ENCODE measurements at places on chromosomes 13 and 19. TPM values are rescaled to one million over a fixed set of nuclear protein-coding genes. Genes with fewer than 3 reads are reported as not detected.

DNA sequence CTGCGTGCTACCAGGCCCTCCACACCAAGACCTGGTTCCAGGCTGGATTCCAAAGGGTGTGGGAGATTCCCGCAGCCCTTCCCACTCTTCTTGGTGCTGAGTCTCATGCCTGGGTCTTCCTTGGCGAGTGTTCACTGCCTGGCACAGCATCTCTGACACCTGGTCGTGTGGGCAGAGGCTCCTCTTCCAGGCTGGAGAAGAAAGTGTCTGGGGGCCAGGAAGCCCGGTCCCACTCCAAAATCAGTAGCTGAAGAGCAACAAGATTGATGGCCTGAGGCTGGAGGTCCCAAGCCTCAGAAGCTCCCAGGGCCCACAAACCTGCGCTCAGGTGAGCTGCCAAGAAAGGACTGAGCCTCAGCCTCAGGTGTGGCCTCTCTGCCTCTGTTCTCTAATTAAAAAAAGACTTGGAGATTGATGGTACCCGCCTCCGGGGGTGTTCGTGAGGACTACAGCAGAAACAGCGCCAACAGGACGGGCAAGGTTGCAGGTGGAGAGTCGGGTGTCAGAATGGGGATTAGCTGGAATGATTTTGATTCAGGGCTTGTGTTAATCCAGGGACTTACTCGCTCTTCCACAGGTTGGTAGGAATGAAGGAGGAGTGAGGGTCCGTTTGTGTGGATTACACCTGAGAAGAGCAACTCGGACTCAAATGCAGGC, 217.5 kb downstream of the TEX29 start:
- no peaks in the 10 kb centered on the region for H3K36me3 ChIP-seq
- no peak overlapping the region for H3K27ac ChIP-seq
- H3K27me3 ChIP-seq = peaks cover 50% of the 10 kb centered on the region

DNA sequence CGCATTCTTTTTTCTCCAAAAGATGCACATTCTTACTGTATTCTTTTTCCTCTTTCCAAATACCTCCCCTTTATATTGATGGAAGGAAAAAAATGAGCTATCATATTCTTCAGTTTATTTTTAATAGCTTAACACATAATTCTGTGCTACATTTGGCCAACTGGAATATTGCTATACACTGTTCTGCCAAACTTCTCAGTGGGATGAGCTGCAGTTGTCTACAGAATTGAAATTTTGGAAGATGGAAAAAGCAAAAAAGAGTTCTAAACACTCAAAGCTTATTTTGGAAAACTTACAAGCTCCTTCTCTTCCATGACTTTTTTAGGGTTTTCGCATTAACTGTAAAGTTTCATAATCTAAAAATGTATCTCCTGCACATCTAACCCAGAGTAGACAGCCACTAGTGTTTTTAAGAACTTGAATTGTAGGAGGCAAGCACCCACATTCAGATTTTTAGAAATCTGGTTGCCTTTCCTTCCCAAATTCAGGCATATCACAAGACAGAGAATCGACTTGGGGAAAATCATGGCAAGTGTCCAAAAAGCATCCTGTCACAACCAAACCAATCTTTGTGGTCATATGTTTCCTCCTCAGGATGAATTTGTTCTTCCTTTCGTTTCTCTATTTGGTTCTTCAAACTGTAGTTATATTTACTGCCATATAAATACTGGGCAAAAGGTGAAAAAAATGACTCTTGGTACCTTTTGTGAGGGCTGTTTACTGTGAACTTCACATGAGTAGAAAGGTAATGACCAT, 111.4 kb upstream of the FRY start:
- no peak overlapping the region for H3K4me3 ChIP-seq
- H3K27ac ChIP-seq = no peak overlapping the region
- no peaks in the 10 kb centered on the region for H3K4me1 ChIP-seq
- DNase-seq = no peak
- no peaks in the 10 kb centered on the region for H3K27me3 ChIP-seq

DNA sequence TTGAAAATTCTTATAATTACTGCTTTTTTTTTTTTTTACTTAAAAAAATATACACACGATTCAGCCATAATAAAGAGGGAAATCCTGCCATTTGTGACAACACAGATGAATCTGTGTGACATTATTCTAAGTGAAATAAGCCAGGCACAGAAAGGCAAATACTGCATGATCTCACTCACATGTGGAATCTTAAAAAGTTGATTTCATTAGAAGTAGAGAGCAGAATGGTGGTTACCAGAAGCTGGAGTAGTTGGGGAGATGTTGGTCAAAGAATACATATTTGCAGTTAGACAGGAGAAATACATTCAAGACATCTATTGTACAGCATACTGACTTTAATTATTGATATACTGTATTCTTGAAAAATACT, 116.2 kb downstream of the KLF12 start:
- H3K27me3 ChIP-seq = no peaks in the 10 kb centered on the region
- peaks cover 2% of the 10 kb centered on the region for H3K4me1 ChIP-seq
- no peaks in the 10 kb centered on the region for H3K36me3 ChIP-seq
- no peak overlapping the region for H3K27ac ChIP-seq
- DNase-seq = no peak
- no peak overlapping the region for H3K4me3 ChIP-seq

GRCh38 chr19:57656346-57656745, 12.4 kb upstream of the ZSCAN4 start:
- no peaks in the 10 kb centered on the region for H3K36me3 ChIP-seq
- no peak overlapping the region for H3K27ac ChIP-seq
- H3K4me1 ChIP-seq = no peaks in the 10 kb centered on the region
- peaks cover 12% of the 10 kb centered on the region for H3K27me3 ChIP-seq
- no peak overlapping the region for H3K4me3 ChIP-seq

DNA sequence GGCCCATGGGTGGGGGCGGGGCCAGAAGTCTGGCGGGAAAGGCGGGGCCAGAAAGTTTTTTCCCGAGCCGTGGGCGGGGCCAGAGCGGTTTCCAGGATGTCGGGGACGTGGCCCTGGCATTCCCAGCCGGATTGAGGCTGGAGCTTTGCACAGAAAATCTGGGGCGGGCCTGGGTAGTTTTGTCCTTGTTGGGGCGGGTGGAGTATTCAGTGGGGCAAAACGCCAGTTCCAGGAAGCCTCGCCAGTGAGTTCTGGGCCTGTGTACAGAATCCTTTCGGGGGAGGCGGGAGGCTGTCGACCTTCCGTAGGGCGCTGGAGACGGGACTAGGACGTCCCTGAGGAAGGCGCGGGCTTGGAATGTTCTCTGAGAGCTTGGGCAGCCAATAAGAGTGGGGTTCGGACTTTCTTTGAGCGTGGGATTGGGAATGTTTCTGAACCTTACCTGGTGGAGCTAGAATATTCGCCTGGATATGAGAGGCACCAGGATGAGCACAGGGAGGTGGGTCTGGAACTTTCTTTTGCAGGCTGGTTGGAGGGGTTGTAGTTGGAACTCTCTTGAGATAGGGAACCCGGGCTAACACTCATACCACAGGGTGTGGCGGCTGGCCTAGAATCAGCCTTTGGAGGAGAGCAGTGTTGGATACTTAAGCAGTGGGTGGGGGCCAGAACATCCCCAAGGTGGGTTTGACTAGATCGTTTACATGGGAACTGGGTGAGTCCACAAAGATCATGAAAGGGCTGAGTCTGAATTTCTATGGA, 1.3 kb downstream of the CCDC9 start:
- peaks cover 38% of the 10 kb centered on the region for H3K36me3 ChIP-seq
- DNase-seq = no peak
- peaks cover 27% of the 10 kb centered on the region for H3K4me1 ChIP-seq
- H3K4me3 ChIP-seq = peak overlapping the region; percentile 90
- H3K27ac ChIP-seq = peak overlapping the region; percentile 98
- H3K27me3 ChIP-seq = no peaks in the 10 kb centered on the region

Gene TMEM190
- total RNA-seq = 0.40 TPM

- no peak for DNase-seq
- no peak overlapping the region for H3K4me3 ChIP-seq
- peaks cover 3% of the 10 kb centered on the region for H3K4me1 ChIP-seq
- H3K27ac ChIP-seq = no peak overlapping the region
Observed at GRCh38 chr13:43139211-43139610, 115.8 kb downstream of the DNAJC15 start.

Gene EDDM13
- not detected for total RNA-seq

GRCh38 chr19:5893907-5894703, 9.5 kb downstream of the NDUFA11 start:
- no peak overlapping the region for H3K27ac ChIP-seq
- peaks cover 14% of the 10 kb centered on the region for H3K4me1 ChIP-seq
- peaks cover 54% of the 10 kb centered on the region for H3K36me3 ChIP-seq
- DNase-seq = no peak
- H3K27me3 ChIP-seq = peaks cover 5% of the 10 kb centered on the region

GRCh38 chr19:42018503-42019193, 24.6 kb upstream of the ATP1A3 start:
- DNase-seq = no peak
- H3K27me3 ChIP-seq = no peaks in the 10 kb centered on the region
- H3K4me1 ChIP-seq = no peaks in the 10 kb centered on the region
- no peak overlapping the region for H3K27ac ChIP-seq
- no peak overlapping the region for H3K4me3 ChIP-seq
- H3K36me3 ChIP-seq = peaks cover 65% of the 10 kb centered on the region

Measured in spinal cord (tissue), 10 donors.